H4 (cell line): ENCODE measurements at places on chromosomes 5 and 9. TPM values are rescaled to one million over a fixed set of nuclear protein-coding genes. Genes with fewer than 3 reads are reported as not detected.

PCDHA6 gene
- 0.06 TPM in 1 of 2 replicates, not detected in the other for total RNA-seq

DBH gene
- total RNA-seq = not detected in 2 replicates

GRCh38 chr5:113188436-113188835 is 211.8 kb downstream of the DCP2 start:
- no peak for DNase-seq

DNA sequence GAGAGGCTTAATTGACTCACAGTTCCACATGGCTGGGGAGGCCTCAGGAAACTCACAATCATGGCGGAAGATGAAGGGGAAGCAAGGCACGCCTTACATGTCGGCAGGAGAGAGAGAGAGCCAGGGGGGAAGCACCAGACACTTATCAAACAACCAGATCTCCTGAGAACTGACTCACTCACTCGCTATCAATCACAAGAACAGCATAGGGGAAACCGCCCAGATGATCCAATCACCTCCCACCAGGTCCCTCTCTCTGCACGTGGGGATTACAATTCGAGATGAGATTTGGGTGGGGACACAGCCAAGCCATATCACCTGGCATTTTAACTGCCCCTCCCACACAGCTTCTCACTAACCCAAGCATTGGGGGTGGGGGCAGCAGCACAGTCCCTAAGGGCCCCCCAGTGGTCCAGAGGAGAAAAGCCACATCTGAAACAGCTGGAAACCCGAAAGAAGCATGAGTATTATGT is 76.1 kb upstream of the ASS1 start:
- DNase-seq = no peak
